Stimulated activated CD4-positive, alpha-beta T cell treated with anti-CD3 and anti-CD28 coated beads, Interleukin-1b, Interleukin-23, amount 100 ng/mL, for 1 hour (primary cell): ENCODE measurements at places on chromosomes 2 and 18.

DNA sequence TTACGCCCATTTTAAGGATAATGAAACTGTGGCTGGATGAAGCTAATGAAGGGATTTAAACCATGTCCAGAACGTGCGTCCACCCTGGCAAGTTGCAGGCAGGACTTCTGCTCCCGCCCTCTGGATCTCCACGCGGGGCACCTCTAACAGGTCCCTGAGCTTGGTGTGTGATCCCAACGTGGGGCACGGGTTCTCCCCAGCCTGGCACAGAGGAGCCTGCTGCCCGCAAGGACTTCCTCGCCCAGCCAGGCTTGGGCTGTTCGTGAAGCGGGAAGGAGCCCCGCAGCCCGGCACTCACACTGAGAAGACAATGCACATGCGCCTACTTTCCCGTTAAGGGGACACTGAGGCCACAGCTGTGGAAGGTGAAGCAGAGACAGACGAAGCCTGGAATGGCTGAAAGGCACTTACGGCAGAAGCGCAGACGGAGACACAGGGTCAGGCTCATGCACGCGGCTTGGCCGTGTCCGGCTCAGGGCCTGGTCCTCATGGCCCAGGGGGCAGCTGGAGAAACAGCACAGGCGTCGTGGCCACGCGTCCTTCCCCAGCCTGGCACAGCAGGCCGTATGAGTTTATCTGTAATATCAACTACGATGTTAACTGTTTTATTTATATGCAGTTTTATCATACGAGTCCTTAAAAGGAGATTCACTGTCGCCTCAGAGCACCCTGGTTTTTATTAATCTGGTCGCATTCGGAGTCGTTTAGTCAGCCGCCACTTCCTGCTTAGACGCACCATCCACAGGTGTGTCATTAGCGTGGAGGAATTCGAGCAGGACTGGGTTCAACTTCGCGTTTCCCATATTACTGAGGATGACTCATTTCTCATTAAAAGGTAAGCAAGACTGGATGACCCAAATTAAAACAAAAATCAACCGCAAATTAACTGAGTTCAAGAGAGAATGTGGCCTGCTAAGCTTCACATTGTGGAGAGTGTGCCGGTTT lies 835.9 kb downstream of the GALR1 start:
- DNase-seq = no peak

DNA sequence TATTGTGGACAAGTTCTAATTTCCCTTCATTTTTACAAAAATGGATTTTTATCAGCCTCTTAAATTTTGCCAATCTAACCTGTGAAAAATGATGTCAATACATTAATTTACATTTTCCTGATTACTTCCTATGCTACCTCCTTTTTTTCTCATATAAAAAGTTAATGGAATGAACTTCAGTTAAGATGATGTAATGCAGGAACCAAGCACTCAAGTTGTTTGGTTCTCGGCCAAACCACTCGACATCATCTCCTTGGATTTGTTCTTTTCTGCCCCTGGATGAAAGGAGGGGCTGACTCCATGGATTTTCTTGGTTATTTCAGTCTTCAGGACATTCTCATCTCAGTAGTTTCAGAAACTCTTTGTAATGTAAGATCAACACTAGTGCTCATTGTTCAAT lies 253.1 kb upstream of the NXPH2 start:
- no peak for DNase-seq

DNA sequence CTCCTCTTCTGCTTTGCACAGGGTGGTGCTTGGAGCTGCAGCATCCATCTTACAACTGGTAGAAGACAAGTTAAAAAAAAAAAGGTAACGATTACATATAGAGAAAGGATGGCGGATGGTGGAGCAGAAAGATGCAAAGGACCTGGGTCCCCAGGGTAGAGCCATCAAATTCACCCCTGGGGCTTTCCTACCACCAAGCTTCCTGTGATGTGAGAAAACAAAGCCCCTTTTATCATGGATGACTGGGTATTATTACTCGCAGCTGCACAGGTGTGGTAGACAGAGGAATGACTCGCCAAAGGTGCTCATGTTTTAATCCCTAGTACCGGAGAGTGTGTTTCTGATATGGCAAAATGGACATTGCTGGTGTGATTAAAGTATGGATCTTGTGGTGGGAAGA lies 1.3 kb upstream of the ACOXL start:
- no peak for DNase-seq

GRCh38 chr2:30775833-30776232 lies 31.4 kb downstream of the CAPN13 start:
- DNase-seq = no peak

DNA sequence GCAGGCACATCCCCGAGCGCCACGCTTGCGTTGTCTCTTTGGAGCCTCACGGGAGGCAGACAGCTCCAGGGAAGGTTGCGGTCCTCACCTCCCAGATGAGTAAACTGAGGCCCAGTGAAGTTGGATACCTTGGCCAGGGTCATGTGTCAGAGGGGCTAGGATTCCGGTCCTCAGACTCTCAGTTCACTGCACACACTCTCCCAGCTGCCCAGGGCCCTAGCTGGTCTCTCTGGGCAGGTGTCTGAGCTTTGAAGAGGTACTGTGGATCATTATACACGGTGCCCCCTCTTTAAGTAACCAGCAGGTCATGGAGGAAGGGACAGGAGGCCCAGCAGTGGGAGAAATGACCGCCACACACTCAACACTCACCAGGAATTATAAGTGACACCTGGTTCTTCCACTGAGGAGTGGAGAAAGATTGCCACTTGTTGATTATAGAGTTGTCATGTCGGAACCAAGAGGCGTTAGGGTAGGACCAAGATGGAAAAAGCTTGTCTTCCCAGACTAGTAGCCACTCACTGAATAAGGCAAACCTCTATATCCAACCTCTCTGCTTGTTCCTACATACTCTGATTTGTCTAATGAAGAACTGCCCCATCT lies 588 bp downstream of the TMEM214 start:
- no peak for DNase-seq

GRCh38 chr2:104744537-104744936 lies 109.4 kb upstream of the POU3F3 start:
- no peak for DNase-seq

DNA sequence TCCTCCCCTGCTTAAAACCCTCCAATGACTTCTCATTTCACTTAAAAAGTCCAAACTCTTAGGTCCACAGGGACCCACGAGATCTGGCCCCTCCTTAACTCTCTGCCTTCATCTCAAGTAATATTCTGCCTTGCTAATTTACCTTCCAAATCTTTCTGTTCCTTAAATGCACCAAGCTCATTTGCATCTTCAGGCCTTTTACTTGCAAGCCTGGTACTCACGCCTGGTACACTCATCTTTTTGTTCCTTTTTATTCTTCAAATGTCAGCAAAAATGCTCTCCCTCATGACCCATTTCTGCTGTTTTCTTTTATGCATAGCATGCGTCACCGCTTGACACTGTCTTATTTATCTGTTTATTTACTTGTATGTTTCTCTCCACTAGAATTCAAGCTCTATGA lies 2.7 kb upstream of the WIPF1 start:
- DNase-seq = no peak

- no peak for DNase-seq
Observed at GRCh38 chr2:60213865-60214625, 339.4 kb downstream of the BCL11A start.

- DNase-seq = no peak
Observed at GRCh38 chr2:168583064-168583709, 127.1 kb downstream of the CERS6 start.

DNA sequence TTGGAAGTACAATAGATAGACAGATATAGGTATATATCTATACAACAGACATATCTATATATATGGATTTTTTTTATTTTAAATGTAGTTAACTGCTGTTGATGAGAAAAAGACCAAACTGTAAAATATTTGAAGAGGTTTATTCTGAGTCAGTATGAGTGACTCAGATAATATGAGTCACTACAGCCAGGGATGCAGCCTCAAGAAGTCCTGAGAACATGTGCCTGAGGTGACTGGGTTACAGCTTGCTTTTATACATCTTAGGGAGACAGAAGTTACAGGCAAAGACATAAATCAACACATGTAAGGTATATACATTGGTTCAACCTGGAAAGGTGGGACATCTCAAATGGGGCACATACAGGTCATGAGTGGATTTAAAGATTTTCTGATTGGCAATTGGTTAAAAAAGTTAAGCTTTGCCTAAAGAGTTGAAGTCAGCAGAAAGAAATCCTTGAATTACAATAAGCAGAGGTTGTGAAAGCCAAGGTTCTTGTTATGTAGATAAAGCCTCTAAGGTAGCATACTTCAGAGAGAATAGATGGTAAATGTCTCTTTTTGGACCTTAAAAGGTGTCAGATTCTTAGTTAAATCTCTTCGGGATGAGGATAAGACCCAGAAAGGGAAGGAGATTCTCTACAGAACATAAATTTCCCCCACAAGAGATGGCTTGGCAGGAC lies 149.9 kb downstream of the RBM43 start:
- no peak for DNase-seq

GRCh38 chr2:217208867-217209266 lies 349.0 kb upstream of the TNP1 start:
- no peak for DNase-seq

DNA sequence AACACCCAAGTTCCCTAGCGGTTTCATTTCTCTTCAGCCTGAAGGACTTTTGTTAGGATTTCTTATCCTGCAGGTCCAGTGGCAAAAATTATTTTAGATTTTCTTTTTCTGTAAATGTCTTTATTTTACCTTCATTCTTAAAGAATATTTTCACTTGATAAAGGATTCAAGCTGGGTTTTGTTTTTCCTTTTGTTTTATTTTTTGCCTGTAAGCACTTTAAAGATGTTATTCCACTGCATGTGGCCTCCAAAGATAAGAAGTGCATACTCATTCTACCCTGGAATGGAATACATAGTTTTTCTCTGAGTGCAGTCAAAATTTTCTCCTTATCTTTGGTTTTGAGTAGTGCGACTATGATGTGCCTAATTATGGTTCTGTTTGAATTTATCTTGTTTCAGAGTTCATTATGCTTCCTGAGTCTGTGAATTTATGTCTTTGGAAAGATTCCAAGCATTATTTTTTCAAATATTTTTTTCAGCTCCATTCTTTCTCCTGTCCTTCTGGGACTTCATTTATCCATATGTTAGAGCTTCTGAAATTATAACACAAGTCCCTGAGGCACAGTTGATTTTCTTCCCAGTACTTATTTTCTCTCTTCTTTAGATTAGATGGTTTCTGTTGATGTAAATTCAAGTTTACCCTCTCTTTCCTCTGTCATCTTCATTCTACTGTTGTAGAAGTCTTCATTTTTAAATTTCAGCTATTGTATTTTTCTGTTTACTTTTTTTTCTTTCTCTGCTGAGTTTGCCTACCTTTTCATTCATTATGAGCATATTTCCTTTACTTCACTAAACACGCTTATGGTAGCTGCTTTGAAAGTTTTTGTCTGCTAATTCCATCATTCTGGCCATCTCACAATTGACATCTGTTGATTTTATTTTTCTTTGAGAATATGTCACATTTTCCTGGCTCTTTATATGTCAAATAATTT lies 69.6 kb downstream of the MAPRE2 start:
- no peak for DNase-seq

GRCh38 chr2:193566886-193567285 lies 1372.2 kb upstream of the TMEFF2 start:
- DNase-seq = no peak

GRCh38 chr2:19635951-19636510 lies 265.8 kb downstream of the TTC32 start:
- DNase-seq = no peak

- no peak for DNase-seq
Observed at GRCh38 chr2:28457237-28457636, 38.6 kb upstream of the PLB1 start.

- no peak for DNase-seq
Observed at GRCh38 chr2:120820263-120820952, 84.7 kb downstream of the GLI2 start.

- DNase-seq = no peak
Observed at GRCh38 chr2:68333009-68333408, 13.3 kb upstream of the CNRIP1 start.

DNA sequence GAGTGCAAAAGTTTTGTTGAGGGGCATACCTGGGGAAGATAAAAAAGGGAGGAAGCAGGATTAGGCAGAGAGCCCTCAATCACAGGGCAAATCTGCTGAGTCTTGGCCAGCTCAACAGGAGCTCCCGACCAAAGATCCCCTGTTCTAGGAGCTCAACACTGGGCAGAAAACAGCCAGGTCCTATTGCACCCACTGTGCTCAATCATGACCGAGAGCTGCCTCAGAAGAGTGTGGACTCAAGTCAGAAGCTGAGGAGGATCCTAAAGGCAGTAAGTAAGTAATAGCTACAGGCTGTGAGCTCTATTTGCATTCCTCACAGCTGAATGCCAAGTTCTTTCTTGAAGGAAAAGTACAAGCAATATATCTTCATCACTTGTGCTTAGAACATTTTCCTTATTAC lies 334.4 kb upstream of the NRP2 start:
- DNase-seq = no peak

DNA sequence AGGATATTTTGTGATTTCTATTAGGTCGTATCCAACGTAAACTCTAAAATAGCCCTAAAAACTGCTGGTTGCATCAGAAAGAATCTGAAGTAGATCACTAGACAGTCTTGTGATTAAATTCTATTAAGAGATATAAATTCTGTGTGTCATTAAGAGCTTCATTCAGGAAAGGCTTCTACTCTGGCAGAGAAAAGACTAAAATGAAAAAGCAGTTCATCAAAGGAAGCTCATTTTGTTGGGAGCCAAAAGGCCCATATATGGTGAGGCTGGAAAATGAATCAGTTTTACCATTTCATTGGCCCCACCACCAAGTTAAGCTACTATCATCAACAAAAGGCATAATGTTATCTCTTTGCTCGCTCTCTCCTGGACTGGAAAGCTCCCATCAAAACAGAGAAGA lies 261.1 kb downstream of the SATB2 start:
- DNase-seq = no peak

DNA sequence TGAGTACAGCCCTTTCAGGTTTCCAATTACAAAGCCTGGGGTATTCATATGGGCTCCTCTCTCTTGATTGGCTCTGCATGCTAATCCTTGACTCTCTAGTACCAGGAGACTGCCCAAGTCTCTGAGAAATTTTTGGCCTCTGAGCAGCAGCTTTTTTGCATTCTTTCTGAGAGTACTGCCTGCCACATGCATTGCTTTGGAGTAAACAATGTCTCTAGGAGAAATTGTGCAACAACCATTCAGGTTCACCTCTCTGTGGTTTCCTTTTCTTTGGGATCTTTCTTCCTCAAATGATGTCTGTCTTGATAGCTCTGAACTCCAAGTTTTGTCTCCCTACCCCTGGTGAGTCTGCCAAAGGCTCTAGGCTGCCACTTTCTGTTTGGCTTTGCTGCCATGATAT lies 115.8 kb upstream of the SETBP1 start:
- DNase-seq = no peak

DNA sequence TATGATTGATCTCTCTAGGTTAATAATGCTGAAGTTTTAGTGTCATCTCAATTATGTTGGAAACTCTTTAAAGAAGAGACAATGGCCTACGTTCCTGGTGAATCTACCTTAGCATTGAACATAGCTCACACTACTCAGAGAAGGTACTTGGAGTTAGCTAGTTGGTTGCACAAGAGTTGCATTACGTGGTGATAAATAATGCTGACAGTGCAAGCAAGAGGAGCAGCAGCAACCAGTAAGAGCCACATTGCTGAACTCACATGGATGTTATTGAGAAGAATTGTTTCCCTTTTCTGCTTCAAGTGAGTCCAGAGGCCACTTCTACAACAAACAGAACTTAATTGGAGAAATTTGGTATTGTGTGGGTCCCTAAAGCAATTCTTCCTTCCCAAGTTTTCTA lies 737.1 kb downstream of the TDRD15 start:
- DNase-seq = no peak

- DNase-seq = no peak
Observed at GRCh38 chr2:127355407-127356008, 32.3 kb downstream of the MAP3K2 start.
